ENCODE measurements at places on chromosomes 2 and 18.
A peak's percentile ranks its signal among the peaks of the same experiment; 100 is the strongest.

- peak; percentile 60 for DNase-seq
Observed at GRCh38 chr2:136378712-136379595, 261.0 kb upstream of the CXCR4 start.

GRCh38 chr2:41741951-41742595 is 305.7 kb upstream of the PKDCC start:
- no peak for DNase-seq

DNA sequence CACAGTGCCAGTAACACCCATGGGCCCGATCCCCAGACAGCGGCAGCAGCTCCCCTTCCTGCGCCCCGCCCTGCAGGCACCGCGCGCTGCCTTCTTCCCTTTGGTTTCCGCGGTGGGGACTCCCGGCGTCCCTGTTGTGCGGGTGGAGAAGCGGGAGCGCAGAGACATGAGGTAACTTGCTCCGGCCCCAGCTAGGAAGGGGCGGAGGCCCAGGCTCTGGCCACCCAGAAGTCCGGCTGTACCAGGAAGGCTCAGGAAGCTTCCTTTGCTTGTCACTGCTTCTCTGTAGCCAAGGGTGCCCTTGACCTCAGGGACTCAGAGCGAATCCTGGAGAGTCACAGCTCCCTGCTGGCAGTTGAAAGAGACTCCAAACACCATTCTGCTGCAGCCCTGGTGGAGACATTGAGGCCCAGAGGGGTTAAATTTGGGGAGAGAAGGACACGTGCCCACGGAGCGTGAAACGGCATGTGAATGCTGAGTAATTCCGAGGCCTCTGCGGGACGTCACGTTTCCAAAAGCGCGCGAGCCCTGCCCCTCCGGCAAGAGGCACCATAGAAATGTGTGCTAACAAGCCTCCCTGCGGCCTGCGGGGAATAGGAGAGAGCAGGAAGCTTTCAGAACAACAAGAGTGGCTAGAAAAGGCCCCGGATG is 6.7 kb upstream of the ADCY3 start:
- DNase-seq = no peak

- DNase-seq = no peak
Observed at GRCh38 chr18:78546281-78546680, 433.3 kb upstream of the SALL3 start.

DNA sequence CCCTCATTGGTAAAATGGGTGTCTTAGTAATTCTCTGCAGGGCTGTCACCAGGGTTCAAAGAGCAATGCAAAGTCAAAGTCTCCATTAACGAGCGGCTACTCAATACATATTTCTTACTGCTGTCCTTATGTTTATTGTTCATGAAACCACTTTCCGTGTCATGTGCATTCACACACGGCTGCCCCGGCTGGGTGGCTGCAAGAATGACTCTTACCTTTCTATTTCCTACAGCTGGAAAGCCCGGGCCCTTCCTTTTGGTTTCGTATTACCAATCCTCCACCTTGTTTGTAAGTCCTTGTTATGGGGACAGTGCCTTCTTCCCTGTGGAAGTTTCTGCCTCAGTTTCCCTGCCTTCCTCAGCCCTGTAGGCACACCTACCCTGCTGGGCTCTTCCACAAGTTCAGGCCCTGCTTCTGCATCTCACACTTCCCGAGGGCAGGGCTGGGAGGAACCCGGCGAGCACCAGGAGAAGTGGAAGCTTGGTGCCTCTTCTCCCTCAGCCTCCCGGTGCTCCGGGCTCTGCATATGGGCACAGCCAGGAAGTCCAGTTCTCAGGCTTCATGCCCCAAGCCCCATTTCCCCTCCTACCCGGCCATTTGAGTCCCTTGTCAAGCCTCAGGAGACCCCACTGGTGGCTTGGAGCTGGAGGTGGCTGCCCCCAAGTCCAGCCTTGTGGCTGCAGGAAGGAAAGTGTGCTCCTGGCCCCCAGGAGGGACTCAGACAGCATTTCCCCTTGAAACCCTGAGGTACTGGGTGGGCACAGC is 18.7 kb upstream of the ACKR3 start:
- no peak for DNase-seq

GRCh38 chr2:182283512-182283911 is 143.3 kb downstream of the PDE1A start:
- no peak for DNase-seq

GRCh38 chr2:44748-45341 is 1.5 kb downstream of the FAM110C start:
- no peak for DNase-seq

GRCh38 chr18:55506074-55506473 is 81.9 kb downstream of the TCF4 start:
- DNase-seq = no peak
